ENCODE measurements at places on chromosomes 16 and 17.

DNA sequence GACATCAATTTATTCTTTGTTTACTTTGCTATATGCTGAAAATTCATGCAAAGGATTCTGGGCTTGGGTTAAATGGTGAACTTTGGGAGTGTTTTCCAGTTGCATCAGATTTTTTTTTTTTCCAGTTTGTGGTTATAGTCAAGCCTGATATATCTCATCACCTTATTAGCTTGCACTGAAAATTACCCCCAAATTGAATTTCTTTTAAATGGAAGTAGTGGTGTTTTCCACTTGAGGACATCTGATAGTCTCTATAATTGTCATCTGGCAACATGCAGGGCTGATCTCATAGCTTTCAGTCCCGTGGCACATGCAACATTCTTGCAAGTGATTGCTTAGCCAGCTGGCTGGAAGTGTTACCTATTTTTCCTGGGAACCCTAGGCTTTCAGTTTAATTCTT is 4.7 kb upstream of the KRTAP3-1 start:
- DNase-seq = peak; percentile 8

- peak; percentile 95 for DNase-seq
Observed at GRCh38 chr17:56786989-56787482, 46.7 kb downstream of the C17orf67 start.

DNA sequence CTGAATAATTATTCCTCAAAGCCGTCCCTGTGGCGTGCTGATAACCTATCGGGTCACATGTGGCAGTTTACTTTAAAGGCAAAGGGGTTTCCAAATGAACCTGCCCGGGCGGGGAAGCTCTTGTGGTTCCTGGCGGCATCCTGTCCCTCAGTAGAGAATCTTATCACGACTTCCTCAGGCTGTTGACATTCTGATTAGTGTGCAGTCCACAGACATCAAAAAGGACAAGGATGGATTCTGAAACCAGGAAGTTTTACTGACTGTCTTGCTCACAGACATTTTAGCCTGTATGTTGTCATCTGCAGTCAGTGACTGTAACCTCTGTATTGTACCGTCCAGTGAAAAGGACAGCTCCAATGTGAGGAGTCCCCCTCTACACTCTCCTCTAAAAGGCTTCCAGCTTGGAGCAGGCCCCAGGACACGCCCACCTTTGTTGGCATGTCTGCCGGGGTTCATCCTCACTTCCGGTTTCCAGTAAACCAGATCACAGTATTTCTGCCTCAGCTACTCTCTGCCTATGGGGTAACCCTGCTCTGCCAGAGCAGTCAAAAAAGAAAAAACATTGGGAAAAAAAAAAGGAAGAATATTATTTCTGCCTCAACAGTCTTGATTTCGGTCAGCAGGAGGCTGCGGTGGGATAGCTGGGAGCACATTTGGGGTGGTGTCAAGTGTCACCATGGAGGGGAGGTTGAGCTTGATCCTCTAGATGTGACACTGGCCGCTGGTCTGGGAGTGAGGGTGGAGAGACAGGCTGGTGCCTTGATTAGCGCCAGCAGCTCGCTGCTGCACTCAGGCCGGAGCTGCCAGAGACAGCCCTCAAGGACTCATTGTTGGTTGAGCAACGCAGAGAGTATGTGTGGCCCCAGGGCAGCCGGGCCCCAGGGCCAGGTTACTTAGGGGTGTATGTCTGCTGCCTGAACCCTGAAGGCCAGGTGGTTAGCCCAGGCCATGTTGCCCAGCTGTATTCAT is 89.0 kb upstream of the DNAH17 start:
- DNase-seq = peak; percentile 36

GRCh38 chr17:48553826-48554225 is 8.9 kb upstream of the HOXB2 start:
- DNase-seq = peak; percentile 19

GRCh38 chr16:12375046-12375740 is 398.7 kb downstream of the SNX29 start:
- DNase-seq = no peak

- DNase-seq = no peak
Observed at GRCh38 chr16:9128346-9129342, 37.2 kb downstream of the HAPSTR1 start.

DNA sequence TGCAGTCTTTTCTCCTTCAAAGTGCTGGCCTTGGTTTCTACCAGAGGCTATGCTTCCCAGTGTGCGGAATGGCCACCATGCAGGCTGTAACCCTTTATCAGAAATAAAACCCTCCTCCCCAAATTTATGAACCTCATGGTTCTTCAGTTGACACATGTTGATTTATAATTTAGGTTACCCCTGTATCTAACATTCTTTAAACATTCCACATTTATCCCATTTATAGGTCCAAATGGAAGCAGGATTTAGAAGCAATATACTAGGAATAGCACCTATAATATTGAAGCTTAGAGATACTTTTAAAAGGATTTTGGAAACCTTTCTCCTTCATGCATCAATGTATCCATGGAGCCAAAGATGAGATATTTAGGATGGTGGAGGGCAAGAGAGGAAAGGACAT is 438.8 kb upstream of the C16orf82 start:
- DNase-seq = no peak

DNA sequence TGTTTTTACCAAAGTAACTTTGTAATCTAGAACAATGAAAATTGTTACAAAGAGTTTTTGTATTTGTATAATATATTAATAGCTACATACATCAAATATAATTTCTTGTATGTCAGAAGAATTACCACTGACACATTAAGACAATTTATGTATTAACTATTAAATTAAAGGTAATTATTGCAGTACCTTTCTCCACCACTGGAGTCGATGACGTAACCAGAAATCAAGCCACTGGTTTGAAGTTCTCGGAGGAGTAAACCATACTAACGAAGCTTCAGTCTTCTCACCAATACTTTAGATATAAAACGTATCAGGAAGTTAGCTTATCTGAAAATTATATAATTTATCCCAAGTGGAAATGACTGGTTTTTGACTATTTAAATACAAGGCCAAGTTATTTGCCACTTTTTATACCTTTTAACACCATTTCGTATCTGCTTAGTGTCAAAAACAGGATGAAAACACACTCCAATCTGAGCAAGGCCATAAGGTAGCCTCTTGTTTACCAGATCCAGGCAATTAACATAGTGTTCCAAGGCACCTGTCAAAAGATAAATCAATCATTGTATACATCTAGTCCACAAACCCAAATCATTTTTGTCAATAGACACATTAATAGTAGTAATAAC is 4.3 kb downstream of the POLG2 start:
- no peak for DNase-seq

DNA sequence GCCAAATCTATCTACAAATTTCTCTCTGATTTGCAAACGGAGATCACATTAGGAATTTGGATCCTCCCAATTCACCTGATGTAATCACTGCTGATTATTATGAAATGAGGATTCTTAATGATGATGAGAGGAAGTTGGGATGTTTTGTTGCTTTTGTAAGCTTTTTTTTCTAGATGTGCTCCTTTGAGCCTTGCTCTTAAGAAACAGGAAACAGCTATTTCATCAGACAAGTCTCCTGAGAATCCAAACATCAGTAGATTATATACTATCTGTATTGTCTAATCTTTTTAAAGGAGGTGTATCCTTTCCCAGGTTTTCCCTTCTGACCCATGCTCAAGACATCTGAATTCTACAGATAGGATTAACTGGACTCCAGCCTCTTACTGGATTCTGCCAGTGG is 73.3 kb downstream of the KIF2B start:
- no peak for DNase-seq

- no peak for DNase-seq
Observed at GRCh38 chr17:76696763-76697701, 13.7 kb downstream of the MXRA7 start.

DNA sequence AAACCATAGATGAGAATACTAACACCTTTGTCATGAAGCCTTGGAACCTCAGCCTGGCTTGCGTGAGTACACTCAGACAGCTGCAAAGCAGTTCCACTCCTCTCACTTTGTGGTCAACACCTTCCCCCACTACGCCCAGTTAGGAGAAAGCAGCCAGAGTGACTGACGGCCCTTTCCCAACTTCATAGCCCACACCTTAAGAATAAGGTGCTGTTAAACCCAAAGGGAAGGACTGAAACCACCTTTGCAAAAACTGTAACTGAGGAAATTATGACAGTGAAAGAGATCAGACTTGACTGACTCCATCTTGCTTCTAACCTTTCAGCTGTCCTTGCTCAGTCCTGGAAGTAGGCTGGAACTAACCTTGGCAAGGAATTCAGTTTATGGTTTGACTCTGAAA is 13.7 kb downstream of the N4BP1 start:
- DNase-seq = no peak

DNA sequence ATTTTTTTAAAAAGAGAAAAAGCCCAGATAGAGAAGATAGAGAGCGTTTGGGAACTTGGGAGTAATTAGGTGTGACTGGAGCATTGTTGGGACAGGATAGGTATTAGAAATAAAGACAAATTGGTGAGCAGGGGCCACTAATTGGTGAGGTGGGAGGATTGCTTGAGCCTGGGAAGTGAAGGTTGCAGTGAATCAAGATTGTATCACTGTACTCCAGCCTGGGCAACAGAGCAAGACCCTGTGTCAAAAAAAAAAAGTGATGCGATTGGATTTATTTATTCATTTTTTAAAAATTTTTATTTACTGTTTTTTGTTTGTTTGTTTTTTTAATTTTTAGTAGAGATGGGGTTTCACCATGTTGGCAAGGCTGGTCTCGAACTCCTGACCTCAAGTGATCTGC is 5.1 kb downstream of the CASC3 start:
- DNase-seq = no peak

DNA sequence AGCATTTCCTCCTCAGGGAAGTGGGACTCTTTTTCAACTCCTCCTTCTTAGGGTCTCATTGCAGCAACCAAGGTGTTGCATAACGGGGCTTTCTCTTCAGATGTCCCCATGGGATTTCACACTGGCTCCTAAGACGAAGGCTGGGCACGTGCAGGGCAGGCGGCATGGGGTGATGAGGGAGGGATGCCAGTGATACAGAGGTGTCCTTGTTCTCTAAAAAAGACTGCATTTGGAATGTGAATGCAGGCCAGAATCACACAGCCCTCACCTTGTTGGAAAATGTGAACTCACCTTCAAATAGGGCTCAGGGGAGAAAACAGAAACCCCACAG is 105.6 kb downstream of the XYLT1 start:
- DNase-seq = no peak

GRCh38 chr17:28750178-28751047 is 6.6 kb downstream of the TRAF4 start:
- peak; percentile 93 for DNase-seq

- no peak for DNase-seq
Observed at GRCh38 chr17:51402899-51403298, 142.6 kb downstream of the UTP18 start.

DNA sequence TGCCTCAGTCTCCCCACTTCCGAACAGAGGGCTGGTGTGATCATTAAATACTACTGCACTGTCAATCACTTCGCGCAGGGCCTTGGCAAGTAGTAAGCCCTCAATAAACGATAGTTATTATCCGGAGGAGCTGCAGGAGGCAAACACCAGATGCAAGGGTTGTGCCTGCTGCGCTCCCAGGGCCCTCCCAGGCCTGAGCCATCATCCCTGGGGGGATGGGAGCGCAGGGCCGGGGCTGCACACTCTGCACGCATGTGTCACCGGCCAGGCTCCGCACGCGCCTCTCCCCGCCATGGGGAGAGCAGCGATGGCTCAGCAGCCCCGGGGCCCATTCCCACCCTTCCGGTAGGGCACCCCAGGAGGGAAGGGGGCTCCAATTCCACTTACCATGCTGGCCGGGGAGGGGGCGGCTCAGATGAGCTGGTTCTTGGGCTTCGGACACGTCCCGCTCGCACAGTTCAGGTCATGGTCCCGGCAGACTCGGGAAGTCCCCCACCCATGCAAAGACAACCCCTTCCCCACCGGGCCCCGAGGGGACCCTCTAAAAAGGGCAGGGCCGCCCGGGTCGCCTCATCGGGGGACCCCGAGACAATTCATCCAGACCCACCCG is 681 bp downstream of the XPO6 start:
- peak; percentile 82 for DNase-seq

DNA sequence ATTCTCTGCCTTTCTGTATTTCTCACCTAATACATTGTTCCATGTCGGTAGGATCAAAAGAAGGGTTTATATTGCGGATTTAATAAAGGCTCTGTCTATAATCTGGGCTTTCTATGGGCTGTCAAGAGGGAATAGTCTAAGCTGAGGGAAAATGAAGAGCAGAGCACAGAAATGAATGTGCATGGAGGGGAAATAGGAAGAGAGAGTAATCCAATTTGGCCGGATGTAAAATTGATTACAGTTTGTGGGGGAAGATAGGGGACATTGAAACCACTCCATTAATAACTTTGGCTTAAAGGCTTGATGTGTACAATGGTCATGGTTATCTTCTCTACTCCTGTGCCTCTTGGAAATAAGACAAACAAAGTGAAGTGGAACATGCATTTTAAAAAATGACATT is 334.2 kb upstream of the CDH8 start:
- DNase-seq = no peak

GRCh38 chr17:42699415-42699740 is 17.0 kb downstream of the CNTNAP1 start:
- DNase-seq = no peak
